ENCODE measurements at places on chromosomes 13 and 19. TPM values are rescaled to one million over a fixed set of nuclear protein-coding genes. Genes with fewer than 3 reads are reported as not detected.

- no peak for ATAC-seq
These were observed 55.7 kb upstream of the ABCC4 start for GRCh38 chr13:95356916-95357315.

GRCh38 chr13:73934771-73935170 lies 199.4 kb downstream of the KLF12 start:
- ATAC-seq: no peak

CACNG7 gene
- 9.7 TPM for total RNA-seq

DNA sequence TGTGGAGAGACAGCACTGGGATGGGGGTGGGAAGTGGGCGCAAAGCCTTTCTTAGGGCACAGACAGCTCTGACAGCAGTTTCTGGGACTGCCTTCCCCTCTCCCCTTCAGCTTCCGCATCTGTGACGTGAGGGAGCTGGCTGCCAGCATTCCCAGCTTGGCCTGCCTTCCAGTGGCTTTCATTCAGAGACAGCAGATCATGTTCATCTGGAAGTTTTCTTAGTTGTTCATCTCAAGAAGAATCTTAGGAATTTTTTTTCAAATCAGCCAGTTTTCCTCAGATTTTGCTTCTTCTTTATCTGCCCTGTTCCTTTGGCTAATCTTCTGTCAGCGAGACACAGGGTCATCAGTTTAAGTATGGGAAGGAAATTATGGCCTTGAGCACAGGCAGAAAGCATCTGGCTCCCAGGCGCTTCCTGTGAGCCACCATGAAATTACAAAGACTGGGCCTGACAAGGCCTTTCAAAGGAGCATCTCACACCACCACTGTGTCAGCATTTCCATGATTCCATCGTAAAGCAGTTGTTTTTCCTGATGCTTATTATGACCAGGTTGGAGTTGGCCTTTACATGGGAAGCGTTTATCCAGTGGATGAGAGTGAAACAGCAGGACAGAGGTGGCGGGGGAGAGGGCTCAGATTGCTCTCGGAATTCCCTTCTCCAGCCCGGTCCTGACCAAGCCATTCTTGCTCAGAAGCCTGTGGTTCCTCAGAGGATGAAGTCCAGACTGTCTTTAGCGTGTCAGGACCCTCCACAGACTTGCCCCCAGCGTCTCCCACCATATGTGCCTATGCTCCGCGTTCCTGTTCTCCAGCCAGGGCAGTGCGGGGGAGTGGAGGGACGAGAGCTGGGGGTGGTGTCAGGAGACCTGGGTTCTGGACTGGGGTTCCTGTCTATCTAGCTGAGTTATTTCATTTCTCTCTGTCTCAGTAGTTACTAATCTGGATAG lies 43.6 kb downstream of the ARHGAP35 start:
- ATAC-seq: no peak

GRCh38 chr13:92952161-92952560 lies 274.4 kb upstream of the GPC6 start:
- ATAC-seq: no peak

SYDE1 gene
- 11.9 TPM for total RNA-seq

KASH5 gene
- total RNA-seq: 0.27 TPM

CEBPA gene
- total RNA-seq: 4.9 TPM

DNA sequence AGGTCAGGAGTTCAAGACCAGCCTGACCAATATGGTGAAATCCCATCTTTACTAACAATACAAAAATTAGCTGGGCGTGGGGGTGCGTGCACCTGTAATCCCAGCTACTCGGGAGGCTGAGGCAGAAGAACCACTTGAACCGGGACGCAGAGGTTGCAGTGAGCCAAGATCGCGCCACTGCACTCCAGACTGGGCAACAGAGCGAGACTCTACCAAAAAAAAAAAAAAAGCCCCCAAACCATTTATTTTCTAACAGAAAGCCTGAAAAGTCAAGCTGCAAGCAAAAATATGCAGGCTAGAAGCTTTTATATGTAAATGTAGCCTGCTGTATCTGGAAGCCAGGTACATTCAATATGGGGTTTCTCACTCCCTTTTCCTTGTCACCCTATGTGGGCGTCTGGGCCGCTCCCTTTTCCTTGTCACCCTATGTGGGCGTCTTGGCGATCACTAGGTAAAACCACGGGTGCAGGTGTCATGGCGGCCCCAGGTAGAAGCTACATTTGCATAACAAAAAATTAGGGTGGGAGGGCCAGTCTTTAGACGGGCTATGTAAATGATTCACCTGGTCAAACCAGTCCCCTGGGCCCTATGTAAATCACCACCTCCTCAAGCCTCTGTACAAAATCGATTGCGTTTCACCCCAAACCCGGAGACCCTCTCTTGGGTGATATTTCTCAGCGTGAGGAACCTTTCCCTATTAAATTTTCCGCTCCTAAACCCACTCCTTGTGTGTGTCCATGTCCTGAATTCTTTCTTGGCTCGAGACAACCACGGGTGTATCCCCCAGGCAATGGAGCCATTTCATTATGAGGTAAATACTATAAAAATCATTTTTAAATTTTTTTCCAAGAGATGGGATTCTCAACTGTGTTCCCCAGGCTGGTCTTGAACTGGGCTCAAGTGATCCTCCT lies 2.1 kb downstream of the TRIM13 start:
- ATAC-seq: no peak

- ATAC-seq: peak; percentile 56
These were observed 801 bp downstream of the MCF2L start for GRCh38 chr13:112969692-112970338.

- no peak for ATAC-seq
These were observed 20.1 kb upstream of the TFDP1 start for GRCh38 chr13:113564331-113565023.

DNA sequence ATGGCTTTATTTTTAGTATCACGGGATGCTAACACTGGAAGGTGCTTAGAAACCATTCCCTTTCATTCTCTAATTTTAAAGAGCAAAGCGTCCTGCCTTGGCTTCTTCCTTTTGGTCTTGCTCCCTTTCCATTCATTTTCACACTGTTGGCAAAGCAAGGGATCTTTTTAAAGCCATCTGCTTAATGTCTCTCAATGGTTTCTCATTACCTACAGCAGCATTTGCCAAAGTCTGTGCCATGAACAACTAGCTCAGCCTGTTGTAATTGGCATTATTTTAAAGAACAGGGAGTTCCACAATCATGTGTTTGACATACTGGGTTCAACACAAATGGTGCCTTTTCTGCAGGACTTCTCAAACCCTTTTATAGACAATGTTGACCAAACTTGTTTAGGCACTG lies 444.3 kb downstream of the GPC6 start:
- no peak for ATAC-seq

- ATAC-seq: no peak
These were observed 74.1 kb downstream of the ABCC4 start for GRCh38 chr13:95226932-95227695.

DNA sequence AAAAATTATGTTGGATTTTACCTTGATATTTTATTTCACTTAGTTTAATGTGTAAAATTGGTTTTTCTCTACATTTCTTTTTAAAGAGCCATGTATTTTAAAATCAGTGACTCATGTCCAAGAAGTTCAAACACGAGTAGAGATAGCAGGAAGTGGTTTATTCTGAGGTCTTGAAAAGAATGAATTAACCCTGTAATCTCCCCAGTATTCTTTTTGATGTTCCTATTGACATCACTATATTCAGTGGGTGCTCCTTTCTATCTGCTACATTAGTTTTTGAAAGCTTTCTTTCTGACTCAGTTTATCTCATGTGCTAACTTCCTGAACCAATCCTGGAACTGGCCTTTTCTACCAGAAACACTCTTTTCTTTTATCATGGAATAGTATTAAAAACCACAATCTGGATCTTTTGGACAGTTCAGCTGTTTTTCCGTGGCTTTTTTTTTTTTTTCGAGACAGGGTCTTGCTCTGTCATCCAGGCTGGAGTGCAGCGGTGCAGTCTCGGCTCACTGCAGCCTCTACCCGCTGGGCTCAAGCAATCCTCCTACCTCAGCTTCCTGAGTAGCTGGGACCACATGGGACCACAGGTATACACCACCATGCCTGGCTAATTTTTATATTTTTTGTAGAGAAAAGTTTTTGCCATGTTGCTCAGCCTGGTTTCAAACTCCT lies 114.9 kb downstream of the PCCA start:
- no peak for ATAC-seq

MAP2K2 gene
- 77.0 TPM for total RNA-seq

- ATAC-seq: no peak
These were observed 53.5 kb upstream of the TSC22D1 start for GRCh38 chr13:44629465-44630183.

SLITRK6 gene
- 7.2 TPM for total RNA-seq

EID2B gene
- total RNA-seq: 8.9 TPM

DNA sequence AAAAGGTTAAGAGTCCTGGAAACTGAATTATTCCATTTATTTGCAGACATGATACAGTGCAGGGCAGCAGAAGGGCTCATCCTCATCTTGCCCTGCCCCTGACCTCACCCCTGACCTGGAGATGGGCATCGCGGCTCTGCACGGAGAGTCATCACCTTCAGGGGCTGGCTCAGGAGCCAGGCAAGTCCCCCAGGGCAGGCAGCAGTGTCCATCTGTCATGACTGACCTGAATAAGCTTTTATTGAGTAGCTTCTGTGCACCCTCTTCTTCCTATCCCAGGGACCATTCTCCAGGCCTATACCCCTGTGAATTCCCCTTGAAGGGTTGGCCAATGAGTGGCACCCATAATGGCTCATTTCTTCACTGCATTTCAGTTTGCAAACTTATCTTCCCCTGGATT lies 484.2 kb downstream of the ZNF536 start:
- no peak for ATAC-seq

DNA sequence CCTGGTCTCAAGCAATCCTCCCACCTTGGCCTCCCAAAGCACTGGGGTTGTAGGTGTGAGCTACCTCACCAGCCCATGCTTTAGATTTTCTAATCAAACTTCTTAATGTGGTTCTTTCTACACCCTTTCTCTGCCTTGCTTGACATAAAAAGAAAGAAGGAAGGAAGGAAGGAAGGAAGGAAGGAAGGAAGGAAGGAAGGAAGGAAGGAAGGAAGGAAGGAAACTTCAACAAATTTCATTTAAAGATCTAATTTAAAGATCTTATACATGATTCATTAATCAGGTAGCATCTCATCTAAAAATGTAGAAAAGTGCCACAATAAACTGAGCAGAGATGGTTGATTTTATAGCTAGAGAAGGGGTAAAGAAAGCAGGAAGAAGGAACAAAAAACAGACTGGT lies 215.0 kb downstream of the DIAPH3 start:
- ATAC-seq: no peak

DNA sequence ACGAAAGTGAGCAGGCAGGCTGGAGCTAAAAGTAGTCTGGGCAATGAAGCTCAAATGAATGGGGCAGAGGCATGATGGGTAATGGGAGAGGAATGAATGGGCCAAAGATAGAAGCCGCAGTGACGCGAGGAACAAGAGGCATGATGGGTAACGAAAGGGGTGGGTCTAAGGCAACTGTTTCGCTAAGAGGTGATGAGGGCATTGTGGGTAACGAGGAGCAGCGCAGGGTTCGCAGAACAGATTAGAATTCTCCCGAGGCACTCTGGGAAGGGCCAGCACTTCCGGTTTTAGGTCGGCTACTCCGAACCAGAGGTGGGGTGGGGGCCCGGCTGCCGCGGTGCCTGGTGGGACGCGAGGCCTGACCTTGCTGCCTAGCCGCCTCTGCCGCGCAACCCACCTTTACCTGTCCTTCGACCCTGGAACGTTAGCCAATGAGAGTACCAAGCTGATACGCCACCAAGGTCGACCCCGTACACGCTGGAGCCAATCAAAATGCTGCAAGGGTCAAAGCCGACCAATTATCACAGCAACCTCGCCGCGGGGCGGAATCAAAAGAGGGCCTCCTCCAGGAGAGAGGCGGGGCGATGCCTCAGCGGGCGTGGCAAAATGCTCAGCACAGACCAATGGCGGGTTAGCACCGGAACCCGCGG lies 563 bp upstream of the TOMM40 start:
- ATAC-seq: peak; percentile 85

SUCLA2 gene
- total RNA-seq: 50.2 TPM

ZSCAN4 gene
- total RNA-seq: not detected

PSG5 gene
- not detected for total RNA-seq

DNA sequence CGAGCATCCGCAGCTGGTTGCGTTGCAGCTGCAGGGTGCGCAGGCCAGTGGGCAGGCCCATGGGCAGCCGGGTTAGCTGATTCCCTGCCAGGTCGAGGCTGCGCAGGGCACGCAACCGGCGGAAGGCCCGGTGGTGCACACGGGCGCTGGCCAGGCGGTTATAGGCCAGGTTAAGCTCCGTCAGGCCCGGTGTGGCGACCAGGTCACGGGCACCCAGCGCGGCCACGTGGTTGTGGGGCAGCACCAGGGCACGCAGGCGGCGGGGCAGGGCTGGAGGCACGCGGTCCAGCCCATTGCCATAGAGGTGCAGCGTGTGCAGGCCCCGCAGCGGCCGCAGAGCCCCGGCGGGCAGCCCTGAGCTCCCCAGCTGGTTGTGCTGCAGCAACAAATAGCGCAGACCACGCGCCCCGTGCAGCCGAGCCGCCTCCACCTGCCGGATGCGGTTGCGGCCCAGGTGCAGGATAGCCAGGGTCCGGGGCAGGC lies 5.3 kb downstream of the PODNL1 start:
- ATAC-seq: no peak

DNA sequence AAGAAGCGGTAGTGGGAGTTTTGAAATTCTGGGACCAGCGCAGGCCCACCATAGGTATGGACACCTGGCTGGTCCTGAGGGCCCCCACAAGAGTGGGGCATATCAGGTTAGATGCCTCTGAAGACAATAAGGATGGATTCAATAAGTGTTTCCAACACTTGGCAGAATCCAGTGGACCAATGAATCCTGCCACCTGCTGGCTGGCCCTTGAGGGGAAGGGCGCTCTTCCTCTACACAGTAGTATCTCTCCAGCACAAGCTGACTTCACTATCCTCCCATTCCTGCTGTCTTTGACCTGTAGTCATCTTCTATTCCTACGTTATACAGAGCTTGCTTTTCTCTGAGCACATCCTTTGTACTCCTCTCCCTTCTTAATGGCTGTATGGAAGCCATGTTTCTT lies 199.7 kb upstream of the TSHZ3 start:
- peak; percentile 80 for ATAC-seq
